ENCODE measurements at places on chromosomes 7 and 10.

DNA sequence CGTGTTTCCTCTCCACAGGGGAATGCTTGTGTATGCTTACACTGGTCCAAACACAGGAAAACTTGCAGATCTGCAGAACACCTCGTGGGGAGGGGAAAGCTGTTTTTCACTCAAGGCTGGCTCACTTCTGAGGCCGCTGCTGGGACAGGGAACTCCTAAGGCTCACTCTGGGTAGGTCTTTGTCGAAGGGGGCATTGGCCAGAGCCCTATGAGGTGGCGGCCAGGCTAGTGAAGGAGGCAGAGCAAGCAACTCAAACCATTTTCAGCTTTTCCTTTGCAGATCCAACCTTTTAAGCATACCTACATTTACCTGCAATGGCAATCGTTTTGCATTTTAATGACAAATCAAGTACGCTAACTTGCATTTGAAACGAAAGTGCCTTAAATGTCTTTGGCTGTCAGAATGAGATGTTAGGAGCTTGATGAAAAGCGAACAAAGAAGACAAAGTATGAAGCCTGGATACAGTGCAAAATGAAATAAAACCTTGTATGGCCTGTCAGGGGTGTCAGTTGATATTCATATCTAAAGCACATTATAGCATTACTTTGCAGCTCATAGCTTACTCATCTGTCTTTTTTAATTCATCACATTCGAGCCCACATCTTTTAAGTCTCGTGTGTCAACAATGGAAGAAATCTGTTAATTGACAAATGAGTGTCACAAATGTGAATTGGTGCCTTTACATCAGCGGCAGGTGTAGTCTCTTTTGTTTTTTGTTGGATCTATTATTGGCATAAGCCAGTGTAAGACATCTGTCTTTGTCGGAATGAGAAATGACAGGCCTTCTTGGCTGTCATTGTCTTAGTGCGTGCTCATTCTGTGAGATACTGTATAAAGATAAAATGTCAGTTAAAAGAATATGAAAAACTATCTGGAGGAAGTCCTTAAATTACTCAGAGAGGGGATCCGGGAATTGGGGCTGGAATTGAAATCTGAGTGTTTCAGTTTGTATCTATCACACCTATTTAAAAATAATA is 30.5 kb downstream of the LRMDA start:
- DNase-seq, result no peak

- no peak for DNase-seq
Measured at GRCh38 chr7:44678471-44679179, 70.0 kb upstream of the ZMIZ2 start.

DNA sequence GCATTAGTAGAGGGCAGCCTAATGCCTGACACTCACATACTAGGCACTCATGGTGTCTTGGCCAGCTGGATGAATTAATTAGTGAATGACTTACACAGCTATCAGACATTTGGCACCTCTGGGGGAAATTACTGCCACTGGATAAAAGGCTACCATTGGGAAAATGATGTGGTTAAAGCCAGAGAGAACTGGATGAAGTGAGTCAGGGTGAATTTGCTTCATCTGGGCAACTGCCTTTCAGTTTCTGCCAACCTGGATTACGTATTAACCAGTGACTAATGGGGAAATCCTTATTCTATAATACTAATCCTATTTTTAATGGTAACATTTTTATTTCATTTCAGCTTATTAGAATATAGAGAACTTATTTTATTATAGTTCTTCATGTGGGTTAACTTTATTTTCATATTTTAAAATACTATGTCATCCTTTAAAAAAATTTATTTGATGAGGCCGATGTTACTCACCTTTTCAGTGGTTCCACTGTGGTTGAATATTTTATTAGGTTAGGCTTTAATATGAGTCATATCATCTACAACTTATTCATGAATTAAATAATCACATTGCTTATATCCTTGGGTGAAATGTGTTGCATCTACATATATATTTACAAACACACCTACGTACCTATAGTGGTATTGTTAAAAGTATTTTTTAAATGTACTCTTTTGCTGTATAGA is 85.6 kb upstream of the CAPZA2 start:
- no peak for DNase-seq

- DNase-seq, result no peak
Measured at GRCh38 chr10:128056303-128057050, 69.7 kb downstream of the MKI67 start.

DNA sequence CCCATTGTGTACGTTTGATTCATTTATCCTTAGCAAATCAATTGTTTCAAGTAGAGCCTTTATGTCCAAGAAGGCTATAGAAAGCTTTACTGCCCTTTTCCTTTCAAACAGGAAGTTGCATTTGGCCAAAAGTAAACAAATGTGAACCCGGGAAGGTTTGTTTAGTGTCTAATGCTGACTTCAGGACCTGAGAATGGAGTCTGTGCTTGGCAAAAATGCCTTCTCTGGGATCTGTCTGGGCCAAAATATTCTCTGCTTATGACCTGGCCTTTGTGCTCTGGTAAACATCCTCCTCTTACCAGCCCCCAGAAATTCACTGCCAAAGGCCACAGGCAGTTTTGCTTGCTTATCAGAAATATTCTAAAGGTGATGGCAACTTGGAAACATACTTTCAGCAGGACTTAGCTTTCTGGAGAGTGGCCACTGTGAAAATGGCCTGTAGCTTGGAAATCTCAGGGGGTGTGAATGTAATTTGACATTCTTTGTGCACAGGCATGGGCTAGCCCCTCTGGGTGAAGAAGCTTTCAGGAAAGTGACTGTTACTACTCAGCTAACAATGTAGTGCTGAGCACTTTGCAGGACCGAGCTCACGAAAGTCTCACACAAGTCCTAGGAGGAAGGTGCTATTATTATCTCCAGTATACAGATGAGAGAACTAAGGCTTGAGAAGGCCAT is 199.5 kb downstream of the PTEN start:
- no peak for DNase-seq

GRCh38 chr10:113015201-113015600 is 65.2 kb downstream of the TCF7L2 start:
- no peak for DNase-seq

- no peak for DNase-seq
Measured at GRCh38 chr7:43697690-43698089, 31.6 kb downstream of the COA1 start.

- no peak for DNase-seq
Measured at GRCh38 chr10:110407301-110408170, 90.2 kb upstream of the DUSP5 start.

DNA sequence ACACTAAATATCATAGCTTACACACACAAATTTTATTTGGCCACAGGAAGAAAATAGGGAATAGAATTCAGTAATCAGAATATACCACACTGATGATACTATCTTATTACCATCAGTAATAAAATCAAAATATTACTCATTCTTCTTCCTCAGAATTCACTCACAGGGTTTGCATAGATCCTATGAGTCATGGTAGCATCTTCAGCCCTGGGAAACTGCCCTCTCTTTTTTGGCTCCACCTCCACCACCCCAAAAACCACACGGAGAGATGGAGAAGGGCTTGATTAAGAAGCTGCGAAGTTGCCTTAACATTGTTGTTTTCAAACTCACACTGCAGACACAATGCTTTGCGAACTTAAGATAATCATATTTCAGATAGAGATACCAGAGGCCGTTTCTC is 154.1 kb upstream of the AHR start:
- no peak for DNase-seq

DNA sequence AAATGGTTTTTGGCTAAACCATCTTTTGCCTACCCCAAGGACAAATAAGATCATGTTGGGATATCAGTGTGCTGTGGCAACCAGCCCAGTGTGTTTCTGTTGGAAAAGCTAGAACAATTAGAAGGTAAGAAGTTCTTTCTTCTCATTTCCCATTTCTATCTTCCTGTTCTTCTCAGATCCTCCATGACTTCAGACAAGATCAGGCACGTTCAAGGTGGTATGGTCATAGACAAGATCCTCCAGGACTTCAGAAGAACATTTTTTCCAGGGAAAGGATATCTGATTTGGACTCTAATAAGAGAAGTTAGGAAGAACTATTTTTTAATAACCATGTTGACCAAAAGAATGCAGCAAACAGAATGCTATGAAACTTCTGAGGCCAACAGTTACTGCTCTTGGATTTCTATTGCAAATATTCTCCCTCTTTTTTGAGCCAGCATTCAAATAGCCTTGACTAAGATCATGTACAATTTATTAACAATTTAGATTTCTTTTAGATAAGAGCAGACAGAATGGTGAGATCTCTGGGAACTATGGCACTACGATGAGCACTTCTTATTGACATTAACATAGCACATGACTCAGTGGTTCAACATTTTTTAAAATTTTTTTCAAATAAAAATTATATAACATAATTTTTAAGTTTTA is 15.9 kb downstream of the HYCC1 start:
- no peak for DNase-seq

GRCh38 chr7:77244222-77244934 is 44.8 kb upstream of the FGL2 start:
- DNase-seq, result no peak

DNA sequence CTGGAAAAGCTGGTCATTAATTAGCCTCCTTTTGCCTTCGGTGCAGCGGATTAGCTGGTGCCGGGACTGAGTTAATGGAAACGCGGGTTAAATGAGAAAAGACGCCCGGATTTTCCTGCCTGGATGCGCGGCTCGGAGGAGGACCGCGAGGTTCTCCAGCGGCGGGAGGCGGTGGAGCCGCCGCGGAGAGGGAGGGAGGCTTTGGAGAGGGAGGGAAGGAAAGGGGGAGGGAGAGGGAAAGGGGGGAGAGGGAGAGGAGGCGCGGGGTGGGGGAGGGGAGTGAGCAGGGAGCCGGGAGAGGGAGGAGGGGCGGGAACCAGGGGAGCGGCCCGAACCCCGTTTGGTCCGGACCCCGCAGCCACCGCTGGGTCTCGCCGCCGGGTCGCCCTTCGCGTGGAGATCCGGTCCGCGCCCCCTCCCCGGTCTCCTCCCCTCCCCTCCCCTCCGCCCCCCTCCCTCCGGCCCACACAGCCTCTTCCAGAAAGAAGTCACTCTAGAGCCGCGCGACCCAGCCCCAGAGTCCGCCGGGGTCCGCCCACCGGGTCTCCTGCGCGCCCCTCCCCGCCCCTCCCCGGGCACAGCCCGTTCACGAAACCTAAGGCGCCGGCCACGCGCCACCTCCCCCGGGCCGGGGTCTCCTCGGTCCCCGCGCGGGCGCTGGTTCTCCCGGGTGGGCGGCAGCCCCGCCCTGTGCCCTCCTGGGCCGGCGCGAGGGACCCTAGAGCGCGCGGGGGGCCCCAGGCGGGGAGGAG is 347.5 kb downstream of the DNAJB6 start:
- peak; percentile 56 for DNase-seq

GRCh38 chr7:157022681-157023588 is 12.5 kb upstream of the MNX1 start:
- DNase-seq, result no peak

DNA sequence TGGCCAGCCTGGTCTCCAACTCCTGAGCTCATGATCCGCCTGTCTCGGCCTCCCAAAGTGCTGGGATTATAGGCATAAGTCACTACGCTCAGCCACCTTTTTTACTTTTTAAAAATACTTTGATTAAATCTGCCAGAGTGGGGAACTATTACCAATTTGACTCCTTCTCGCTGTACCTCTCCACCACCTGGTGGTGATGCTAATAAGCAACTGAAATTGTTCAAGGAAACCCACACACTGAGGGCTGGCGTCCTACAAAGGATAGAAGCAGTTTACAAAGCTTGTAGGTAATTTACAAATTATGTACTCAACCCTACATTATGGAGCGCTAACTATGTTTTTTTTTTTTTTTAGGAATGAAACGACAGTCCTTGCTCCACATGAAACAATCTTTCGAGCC is 111.1 kb downstream of the CPED1 start:
- DNase-seq, result no peak

DNA sequence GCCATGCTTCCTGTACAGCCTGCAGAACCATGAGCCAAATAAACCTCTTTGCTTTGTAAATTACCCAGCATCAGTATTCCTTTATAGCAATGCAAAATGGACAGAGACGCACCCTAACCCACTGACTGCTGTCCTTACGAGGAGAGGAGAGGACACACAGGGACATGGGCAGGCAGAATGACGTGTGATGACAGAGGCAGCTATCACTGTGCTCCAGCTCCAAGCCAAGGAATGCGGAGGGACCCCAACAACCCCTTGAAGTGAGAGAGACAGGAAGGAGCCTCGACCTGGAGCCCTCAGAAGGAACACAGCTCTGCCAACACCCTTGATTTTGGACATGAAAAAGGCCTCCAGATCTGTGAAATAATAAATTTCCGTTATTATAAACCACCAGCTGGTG is 46.6 kb upstream of the EBF3 start:
- DNase-seq, result no peak

GRCh38 chr7:116433246-116433645 is 66.3 kb upstream of the CAV2 start:
- no peak for DNase-seq

DNA sequence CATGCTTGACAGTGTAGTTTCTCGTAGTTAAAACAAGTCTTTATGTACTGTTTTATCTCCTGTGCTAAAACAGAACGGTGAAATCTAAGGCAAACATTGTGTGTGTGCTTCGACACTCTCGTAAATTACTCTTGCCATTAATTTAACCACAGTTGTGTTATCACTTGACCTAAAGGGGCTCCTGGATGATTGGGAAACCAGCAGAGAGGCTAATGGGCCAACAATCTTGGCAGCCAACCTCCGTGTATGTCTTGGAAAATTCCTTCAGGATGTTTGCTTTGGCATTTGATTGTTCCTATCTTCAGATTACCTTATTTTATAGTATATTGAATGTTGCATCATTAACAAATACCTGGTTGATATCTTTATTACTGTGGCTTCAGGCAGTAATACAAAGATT is 409.5 kb downstream of the SDK1 start:
- DNase-seq, result no peak

DNA sequence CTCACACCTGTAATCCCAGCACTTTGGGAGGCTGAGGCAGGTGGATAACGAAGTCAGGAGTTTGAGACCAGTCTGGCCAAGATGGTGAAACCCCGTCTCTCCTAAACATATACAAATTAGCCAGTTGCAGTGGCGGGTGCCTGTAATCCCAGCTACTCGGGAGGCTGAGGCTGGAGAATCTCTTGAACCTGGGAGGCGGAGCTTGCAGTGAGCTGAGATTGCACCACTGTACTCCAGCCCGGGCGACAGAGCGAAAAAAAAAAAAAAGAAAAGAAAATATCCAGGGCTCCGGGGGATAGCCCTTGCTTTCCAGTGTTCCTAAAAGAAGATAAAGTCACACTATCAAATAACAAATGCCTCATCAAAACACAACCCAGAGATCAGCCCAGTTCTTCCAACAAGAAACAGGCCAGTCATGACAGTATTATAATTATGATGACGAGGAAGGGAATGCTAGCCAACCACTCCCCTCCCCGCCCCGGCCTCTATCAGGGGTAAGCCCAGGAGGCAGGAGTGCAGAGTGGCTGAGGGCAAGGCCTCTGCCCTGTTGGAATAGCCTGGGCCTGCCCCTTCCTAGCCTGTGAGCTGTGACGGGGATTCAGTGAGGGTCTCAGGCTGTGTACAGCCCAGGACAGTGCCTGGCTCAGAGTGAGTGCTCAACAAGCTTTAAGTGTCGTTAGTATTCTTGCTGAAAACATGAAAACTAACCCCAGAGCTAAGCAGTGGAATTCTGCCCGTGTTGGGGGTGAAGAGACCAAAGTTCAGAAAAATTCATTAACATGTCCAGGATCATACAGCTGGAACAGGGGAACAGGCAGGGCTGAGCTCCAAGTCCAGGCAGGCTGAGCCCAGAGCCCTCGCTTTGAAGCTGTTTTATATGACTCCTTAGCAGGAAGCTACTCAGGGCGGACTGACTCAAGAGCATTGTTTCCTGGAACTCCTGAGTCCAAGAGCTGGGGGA is 54.3 kb downstream of the FAM241B start:
- no peak for DNase-seq

GRCh38 chr10:131905603-131906268 is 4.9 kb downstream of the PPP2R2D start:
- no peak for DNase-seq

GRCh38 chr7:35993676-35994606 is 159.1 kb upstream of the EEPD1 start:
- no peak for DNase-seq

All from neural crest cell (in vitro differentiated cells).